ENCODE measurements at places on chromosomes 6 and 20.

- DNase-seq = no peak
Measured at GRCh38 chr20:46690219-46691106, 1.2 kb upstream of the TP53RK start.

DNA sequence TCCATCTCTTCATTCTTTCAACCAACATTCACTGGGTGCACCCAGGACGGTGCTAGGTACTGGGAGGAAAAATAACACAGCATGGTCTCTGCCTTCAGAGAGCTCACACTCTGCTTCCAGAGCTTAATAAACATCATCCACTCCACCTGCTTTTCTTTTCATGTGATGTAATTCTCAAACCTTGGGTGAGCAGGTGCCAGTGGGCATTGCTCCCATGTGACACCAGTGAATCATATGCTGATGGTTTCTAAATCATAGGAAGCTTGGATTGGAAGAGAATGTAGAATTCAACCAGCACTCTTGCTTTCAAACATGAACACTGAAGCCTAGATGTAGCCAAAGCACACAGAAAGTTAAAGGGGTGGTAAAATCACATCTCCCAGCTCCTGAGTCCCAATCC lies 189.8 kb downstream of the FOXA2 start:
- no peak for DNase-seq

DNA sequence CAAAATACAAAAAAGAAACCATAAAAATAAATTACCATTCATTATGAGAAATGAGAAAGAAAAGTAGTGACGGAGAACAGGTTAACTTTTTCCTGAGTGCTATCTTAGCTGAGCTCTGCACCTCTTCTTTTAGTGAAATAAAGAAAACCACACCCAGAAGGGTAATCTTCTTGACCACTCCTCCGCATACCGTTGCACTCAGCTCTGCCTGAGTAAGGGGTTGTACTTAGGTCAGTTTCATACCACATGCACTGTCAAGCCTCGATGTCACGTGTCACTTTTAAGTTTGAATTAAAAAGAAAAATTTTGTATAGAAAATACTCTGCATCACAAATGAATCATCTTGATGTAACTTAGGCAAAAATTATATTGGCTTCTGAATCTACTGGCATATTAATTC lies 2.8 kb downstream of the EZR start:
- peak; percentile 51 for DNase-seq

DNA sequence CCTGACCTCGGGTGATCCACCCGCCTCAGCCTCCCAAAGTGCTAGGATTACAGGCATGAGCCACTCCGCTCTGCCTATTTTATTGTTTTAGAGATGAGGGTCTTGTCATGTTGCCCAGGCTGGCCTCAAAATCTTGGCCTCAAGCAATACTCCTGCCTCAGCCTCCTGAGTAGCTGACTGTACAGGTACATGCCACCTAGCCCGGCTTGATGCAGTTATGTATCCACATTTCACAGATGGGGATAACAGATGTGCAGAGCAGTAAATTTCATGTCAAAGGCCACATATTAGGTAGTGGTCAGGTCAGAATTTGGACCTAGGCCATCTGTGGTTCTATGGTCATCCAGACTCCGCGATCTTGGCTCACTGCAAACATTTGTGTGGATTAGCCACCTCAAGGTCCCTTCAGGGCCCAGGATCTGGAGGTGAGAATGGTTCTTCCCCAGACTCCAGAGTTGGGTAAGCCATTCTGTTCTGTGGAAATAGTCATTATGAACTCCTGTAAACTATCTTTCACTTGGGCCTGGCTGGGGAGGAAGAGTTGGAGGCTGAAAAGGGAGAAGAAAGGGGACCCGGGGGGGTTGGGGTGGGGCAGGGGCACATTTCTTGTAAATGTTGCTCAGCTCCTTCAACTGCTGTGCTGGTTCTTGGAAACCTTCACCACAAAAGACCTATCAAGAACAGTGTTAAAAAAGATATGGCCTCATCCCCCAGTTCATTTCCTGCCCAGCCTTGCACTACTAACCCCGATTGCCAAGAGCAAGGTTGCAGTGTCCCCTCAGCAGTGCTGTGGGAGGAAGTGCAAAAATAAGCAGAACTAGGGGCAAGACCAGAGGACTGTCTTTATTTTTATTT lies 13.0 kb downstream of the PIM1 start:
- DNase-seq = peak; percentile 63

DNA sequence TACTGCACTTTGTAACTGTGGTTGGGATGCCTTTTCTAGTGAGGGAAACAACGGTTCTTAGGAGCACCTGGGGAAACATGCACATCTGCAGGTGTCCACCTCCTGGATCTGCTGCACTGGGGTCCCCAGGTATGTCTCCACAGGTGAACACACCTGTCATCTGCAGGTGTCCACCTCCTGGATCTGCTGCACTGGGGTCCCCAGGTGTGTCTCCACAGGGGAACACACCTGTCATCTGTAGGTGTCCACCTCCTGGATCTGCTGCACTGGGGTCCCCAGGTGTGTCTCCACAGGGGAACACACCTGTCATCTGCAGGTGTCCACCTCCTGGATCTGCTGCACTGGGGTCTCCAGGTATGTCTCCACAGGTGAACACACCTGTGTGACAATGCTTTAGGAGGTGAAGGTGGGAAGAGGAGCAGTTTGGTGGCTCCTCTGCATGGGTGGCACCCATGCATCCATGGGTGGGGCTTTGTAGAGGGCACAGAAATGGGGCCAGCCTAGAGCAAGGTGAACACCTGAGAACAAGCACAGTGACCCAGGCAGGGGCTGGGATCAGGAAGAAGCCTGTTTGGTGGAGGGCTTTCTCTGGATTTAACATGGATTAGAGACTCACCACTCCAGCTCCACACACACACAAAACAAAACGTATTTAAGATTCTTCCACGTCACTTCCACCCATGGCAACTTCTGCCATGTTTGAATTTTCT lies 206.0 kb upstream of the CDH4 start:
- DNase-seq = no peak

DNA sequence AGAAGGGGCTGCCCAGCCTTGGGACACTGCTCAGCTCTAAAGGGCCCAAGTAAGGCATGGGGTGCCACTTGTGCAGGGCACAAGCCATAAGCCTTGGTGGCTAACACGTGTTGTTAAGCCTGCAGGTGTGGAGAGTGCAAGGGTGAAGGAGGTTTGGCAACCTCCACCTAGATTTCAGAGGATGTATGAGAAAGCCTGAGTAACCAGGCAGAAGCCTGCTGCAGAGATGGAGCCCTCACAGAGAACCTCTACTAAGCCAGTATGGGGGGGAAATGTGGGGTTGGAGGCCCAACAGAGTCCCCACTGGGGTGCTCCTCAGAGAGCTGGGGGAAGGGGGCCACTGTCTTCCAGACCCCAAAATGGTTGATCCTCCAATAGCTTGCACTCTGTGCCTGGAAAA lies 32.6 kb downstream of the SERINC1 start:
- no peak for DNase-seq

GRCh38 chr6:167400482-167401138 lies 75.7 kb downstream of the TTLL2 start:
- DNase-seq = no peak

GRCh38 chr6:9408402-9409117 lies 973.2 kb upstream of the SLC35B3 start:
- no peak for DNase-seq

- DNase-seq = no peak
Measured at GRCh38 chr6:118558464-118559217, 10.5 kb downstream of the PLN start.

Measured in GM13976 (cell line).